Natural killer cell (primary cell): ENCODE measurements at places on chromosomes 7 and 10. TPM values are rescaled to one million over a fixed set of nuclear protein-coding genes. Genes with fewer than 3 reads are reported as not detected.
A peak's percentile ranks its signal among the peaks of the same experiment; 100 is the strongest.

DNA sequence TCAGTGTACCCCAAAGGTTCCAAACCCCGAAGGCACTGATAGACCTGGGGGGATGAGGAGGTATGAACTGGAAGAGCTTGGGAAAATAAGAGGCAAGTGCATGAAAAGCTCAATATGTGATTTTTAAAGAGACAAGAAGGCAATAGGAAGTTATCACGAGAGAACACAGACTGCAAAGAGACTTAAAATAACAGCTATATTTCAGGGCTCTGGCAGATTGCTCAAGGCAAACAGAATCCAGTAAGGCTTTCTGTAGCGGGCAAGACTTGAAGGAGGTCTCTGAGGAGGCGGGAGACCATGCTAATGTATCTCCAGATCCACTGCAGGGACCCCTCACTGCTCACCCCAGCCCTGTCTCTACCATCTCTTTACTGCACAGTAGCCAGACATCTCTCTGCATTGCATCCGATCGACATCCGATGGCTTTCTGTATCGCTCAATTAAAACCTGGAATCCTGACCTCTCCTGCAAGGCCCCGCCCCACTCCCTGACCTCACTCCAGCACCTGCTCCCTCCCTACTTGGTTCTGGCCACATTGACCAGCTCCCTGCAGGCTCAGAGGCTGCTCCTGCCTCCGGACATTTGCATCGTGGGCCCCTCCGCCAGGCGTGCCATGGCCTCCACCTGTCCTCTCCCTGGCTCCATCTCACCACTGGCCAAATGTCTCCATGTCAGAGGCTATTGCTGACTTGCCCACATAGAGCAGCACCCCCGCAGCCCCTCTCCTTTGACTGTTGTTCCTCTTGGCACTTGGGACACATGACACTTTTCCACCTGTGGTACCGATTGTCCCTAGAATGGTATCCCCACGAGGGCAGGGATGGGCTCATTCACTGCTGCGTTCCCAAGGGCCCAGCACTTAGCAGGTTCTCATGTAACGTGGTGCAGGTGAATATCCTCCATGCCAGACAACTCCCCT, 118.0 kb downstream of the PRKAG2 start:
- H3K36me3 ChIP-seq: no peaks in the 10 kb centered on the region

The PKD2L1 gene
- not detected for total RNA-seq

DNA sequence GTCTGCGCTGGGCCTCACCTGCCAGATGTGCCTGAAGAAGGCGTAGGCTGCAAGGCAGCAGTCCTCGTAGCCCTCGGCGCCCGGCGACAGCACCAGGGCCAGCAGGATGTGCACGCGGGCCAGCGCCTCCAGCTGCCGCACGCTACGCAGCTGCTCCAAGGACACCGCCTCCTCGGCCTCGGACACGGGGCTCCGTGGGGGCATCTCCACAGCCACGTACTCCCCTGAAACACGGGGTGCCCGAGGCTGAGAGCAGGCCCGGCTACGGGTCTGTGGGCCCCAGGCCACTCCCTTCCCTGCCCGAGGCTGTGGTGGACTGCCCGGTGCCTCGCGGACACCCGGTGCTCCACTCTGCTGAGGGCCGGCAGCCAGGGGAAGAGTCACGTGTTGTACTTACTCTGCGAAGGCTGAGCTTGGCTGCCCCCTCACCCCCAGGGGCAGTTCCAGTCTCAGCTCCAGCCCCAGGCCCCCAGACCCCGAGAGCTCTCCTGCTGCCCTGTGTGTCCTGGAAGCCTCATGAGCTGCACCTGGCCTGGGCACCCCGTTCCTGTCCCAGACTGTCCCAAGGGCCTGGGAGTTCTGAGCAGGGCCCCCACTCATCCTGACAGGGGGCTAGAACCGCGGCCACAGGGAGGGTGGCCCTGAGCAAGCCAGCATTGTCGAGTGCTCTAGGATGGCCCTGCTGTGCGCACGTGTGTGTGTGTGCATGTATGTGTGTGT, 62.8 kb downstream of the CFAP46 start:
- no peak overlapping the region for H3K4me3 ChIP-seq
- no peak overlapping the region for H3K27ac ChIP-seq
- H3K4me1 ChIP-seq: peaks cover 2% of the 10 kb centered on the region
- peak; percentile 14 for DNase-seq
- no peaks in the 10 kb centered on the region for H3K36me3 ChIP-seq
- no peaks in the 10 kb centered on the region for H3K27me3 ChIP-seq

The ACSL5 gene
- 53.7 TPM for total RNA-seq

The CLEC2L gene
- total RNA-seq: 0.71 TPM

DNA sequence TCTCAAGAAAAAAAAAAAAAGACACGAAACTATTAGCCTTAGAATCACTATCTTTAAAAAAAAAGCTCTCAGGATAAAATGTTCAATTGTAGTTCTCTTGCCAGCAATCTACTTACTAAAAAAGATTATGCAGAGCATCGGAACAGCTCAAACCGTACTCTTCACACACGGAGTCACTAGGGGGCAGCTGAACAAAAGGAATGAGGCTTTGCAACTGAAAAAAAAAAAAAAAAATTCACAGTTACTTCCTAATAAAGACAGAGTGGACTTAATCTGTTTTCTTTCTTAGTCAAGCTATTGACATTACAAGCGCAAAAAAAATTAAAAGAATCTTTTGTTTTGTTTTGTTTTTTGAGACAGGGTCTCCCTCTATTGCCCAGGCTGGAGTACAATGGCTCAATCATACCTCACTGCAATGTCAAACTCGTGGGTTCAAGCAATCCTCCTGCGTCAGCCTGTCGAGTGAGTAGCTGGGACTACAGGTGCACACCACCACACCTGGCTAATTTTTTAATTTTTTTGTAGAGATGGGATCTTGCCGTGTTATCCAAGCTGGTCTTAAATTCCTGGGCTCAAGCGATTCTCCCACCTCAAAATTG, 11.5 kb downstream of the PMS2 start:
- H3K27ac ChIP-seq: no peak overlapping the region
- H3K4me1 ChIP-seq: no peaks in the 10 kb centered on the region
- no peak overlapping the region for H3K4me3 ChIP-seq
